ENCODE measurements at places on chromosomes 5 and 9.

DNA sequence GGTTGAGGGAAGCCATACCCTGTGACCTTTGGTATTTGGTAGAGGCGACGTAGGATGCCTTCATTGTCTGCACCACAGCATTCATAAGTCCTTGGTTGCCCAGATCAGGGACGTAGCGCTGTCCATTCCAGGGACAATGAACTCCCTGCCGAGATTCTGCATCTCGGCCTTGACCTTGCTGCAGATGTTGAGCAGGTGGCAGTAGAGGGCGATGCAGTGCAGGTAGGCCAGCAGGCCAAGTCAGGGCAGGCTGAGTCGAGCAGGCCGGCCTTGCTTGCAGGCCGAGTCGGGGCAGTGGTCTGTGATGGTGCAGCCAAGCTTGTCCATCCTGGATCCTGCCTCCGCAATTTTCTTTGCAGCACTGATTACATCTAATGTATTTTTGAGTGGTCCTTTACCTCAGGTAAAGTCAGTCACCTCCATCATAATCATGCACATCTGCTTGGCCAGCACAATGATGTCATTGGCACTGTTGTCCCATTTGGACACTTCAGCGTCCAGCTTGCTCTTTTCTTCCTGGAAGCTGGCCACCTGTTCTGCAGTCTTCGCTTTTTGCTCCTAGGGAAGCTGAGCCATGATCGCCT lies 93.4 kb upstream of the CCDC112 start:
- no peak for DNase-seq

DNA sequence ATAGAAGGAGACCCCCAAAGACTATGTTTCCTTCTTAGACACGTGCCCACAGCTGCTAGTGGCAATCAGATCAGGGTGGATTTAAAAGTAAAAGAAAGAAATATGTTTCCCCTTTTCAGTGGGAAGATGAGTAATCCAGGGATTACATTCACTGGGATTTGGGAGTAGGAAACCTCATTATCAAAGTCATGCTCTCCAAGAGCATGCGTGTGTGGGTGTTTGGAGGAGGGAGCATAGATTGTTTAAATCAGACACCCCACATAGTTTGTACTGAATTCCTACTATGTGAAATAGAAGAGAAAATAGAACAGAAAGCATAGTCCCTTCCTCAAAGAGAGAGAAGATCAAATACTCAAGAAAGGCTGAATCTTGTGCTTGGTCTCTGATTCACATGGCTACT lies 65.5 kb upstream of the TBCA start:
- DNase-seq: no peak

- DNase-seq: peak; percentile 72
Observed at GRCh38 chr5:150081541-150082283, 4.6 kb downstream of the CSF1R start.

- DNase-seq: no peak
Observed at GRCh38 chr5:35741126-35741716, 115.5 kb upstream of the IL7R start.

DNA sequence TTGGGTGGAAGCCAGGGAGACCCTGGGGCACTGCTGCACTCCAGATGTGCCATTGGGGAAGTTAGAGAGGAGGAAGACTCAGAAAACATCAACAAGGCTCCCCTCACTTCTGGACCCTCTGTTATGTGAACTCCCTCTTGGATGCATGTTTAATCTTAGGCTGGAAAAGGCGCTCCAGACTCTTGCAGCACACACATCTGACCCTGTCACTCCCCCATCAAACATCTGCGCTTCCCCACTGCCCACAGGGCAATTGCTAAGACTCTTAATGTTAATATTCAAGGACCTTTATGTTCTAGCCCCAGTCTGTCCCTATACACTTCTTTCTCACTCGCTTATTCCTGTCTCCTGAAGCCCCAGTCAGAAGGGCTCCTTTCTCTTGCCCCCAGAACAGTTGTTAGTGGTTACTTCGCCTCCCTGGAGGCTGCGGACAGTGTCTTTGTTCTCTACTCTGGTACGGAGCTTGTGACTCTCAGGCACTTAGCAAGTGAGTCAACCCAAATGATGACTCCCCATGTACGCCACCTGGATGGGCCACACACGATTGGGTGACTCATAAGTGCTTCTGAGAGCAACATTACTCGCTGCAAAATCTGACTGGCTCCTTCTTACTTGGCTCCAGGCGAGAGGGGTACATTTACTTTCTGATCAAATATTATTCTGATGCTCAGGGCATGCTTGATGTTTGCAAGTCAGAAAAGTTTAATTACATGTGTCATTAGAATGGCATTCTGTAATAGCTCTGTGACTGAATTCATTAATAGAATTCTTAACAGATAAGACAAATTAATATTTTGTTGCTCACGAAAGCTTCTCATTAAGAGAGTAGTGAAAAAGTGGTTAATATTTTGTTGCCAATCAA lies 193.6 kb downstream of the HSPA4 start:
- no peak for DNase-seq

GRCh38 chr5:81269751-81270393 lies 31.5 kb upstream of the ZCCHC9 start:
- DNase-seq: no peak

- no peak for DNase-seq
Observed at GRCh38 chr9:137690930-137691645, 72.3 kb downstream of the EHMT1 start.

- DNase-seq: no peak
Observed at GRCh38 chr5:759781-760362, 24.7 kb downstream of the ZDHHC11B start.

- DNase-seq: no peak
Observed at GRCh38 chr9:115016344-115016743, 86.0 kb upstream of the TNFSF8 start.

GRCh38 chr5:74035521-74035937 lies 409.5 kb downstream of the ARHGEF28 start:
- DNase-seq: peak; percentile 22

- no peak for DNase-seq
Observed at GRCh38 chr5:6273090-6273735, 105.1 kb downstream of the MED10 start.

DNA sequence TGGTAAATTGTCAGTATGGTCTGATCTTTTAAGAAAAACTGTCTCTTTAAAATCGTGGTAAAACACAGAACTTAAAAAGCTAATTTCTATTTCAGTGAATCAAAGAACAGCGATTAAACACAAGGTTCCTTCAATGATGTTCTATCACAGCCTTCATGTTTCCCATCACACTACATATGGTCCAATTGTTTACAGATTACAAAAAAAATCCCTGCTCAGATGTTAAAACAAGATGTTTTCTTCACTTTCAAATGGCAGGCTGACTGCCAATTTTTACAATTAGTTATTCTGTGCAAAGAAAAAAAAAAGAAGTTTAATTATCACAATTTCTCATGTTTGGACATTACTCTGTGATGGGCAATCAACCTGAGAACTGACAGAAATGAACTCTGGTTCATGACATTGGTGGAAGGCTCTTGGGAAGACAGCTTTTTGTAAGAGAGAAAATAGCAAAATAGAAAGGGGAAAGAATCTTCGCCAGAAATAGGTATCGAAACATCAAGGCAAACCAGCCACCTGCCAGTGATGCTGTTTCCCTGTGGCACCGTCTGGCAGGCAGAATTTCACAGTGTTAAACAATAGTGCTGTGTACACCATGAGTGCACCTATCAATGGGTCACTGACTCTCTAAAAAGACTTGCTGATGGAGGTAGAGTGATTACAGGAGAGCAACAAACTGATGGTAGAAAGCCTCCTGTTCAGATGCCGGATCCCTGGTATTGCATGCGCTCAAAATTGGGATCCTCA lies 1020.0 kb upstream of the ARRDC3 start:
- DNase-seq: no peak

DNA sequence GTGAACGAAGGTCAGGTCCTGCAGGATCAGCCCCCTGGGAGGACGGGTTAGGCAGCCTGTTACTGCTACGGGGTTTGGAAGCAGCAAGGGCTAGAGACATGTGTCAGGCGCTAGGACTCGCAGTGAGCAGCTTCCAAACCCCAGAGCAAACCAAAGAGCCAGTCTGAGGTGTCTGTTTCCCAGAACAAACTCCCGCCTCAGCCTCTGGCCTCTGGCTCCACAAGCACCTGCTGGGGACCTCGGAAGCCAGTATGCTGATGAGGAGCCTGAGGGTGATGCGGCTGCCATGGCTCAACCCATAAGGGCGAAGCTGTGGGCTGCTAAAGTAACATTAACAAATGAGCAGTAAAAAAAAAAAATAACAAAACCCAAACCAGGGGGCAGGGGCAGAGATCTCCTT lies 35.0 kb downstream of the PRRT1B start:
- DNase-seq: no peak

DNA sequence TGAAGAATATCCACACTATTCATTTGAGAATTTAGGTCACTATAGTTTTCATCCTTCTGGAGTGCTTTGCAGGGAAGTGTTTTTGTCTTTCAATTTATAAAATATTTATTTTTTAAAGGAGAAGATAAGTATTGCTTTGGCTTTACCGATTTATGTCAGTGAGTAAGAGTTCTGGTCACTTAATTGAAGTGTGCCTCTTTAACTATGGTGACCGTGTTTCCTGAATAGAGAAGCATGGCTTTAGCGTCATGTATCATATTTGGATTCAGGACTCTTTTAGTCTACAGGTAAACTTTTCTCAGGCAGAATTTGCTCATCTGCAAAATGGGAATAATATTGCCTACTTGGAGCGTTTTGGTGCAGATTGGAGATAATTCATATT lies 902 bp downstream of the BDP1 start:
- DNase-seq: no peak

DNA sequence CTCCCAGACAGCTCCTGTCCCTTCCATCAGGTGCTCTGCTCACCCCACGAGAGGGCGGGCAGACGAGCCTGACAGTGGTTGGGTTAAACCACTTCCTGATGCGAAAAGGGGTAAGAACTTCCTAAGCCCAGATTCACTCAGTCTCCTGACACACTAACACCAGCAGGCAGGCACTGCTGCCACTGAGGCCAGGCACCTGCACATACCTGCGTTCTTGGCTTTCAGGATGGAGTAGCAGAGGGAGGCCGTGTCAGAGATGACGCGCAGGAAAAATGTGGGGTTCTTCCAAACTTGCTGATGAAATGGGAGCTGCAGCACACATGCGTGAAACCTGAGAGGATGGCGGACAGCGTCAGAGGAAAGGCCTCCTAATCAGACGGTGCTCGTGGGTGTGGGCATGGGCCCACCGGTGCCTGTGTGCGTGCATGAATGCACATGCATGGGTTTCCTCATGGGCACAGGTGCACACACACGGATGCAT lies 29.9 kb downstream of the SLC6A18 start:
- no peak for DNase-seq

DNA sequence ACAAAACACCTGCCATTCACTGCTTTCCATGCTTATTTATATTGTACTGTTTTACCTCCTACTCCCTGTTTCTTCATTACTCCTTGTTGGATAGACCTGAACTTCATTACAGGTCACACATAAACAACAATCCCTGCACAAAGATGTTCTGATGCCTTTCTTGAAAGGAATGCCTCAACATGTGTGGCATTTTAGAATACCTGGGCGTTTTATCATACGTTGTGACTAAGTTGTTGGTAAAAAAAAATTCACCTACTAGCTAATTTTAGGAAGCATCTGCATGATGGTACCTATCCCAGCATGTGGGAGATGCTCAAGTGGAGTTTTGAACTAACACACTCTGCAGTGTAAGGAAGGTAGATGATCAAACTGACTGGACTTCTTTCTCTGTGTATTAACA lies 604.1 kb downstream of the TAF11L14 start:
- no peak for DNase-seq

GRCh38 chr9:126932871-126933321 lies 18.3 kb downstream of the RALGPS1 start:
- no peak for DNase-seq

DNA sequence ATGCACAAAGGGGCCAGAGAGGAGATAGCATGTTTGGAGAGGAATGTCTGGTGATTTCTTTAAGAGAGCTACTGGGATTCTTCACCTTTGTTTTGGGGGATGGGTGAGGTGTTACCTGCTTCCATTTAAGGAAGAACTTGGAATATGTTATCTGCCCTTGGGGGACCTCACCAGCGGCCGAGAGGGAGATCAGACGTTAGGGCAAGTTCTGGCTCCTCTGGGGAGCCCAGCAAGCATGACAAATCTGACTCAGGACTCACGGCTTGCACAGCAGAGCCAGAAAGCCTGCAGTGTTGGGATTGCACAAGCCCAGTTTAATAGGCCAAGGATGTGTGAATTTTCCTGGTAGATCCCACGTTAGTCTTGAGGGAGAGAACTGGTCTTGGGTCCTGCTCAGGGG lies 40.3 kb downstream of the SLC28A3 start:
- DNase-seq: no peak

DNA sequence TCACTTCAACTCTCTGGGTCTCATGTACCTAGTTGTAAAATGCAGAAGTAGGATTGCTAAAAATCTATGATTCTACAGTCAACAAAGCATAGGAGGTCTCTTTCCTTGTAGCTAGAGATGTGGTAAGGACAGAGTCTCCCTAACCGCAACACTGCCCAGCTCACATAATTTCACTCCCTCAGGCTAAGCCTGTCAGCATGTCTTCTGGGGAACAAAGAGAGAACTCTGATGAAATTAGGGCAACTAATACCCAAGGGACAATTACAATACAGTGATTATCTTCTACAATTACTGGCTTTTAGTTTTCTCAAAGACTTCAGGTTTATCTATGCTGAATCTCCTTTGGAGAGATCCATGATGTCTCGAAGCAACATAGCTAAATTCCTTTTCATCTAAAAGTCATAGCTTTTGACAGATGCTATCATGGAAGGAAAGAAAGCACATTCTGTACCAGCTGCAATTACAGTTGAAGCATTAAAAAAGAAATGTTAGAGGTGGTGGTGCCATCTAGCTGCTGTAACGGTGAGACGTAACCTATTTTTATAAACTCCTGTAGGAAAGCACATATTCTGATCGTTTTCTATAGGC lies 141.1 kb upstream of the TARS1 start:
- DNase-seq: peak; percentile 13

DNA sequence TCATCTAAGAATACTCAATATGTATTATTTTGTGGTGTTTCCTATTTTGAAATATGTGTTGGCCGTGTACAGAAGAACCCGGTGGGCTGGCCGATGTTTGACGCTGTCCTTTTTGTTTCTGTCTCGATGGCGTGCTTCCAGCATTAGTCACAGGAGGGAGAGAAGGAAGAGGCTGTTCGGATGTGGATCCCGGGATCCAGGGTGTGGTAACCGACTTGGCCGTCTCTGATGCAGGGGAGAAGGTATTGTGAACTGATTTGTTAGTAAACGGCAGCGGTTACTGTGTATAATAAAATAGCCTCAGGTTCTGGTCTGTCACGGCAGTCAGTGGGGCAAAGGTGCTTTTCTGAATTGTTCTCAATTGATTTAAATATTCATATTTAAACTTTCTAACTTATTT lies 275.0 kb downstream of the ARHGEF28 start:
- DNase-seq: no peak

- peak; percentile 67 for DNase-seq
Observed at GRCh38 chr5:132526290-132526973, 16.9 kb downstream of the IL5 start.

GRCh38 chr5:177362610-177363507 lies 5.1 kb downstream of the RGS14 start:
- DNase-seq: peak; percentile 82
